ENCODE measurements at places on chromosomes 11 and 22.
A peak's percentile ranks its signal among the peaks of the same experiment; 100 is the strongest.

DNA sequence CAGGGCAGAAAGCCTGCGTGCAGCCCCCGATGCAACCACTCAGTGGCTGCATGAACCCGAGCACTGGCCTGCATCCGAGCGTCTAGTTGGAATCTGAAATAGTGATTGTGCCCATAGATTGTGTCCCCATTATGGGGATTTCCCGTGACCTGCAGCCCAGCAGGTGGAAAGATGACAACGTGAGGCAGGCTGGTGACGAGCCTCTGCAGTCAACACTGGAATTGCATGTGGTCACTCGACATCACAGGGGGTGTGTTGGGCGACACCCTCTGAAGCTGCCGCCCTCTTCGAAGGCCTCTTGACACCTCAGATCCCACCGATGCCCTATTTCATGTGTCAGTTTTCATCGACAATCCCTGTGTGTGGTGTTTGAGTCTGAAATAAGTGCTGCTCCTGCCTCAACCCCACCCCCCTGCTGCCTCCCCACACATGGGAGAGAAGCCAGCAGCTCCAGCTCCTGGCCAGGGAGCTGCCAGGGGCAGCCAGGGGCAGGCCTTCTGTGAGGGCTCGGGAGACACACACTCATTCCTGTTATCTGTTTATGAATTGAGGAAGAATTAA is 172.0 kb upstream of the B3GAT1 start:
- no peak for DNase-seq

DNA sequence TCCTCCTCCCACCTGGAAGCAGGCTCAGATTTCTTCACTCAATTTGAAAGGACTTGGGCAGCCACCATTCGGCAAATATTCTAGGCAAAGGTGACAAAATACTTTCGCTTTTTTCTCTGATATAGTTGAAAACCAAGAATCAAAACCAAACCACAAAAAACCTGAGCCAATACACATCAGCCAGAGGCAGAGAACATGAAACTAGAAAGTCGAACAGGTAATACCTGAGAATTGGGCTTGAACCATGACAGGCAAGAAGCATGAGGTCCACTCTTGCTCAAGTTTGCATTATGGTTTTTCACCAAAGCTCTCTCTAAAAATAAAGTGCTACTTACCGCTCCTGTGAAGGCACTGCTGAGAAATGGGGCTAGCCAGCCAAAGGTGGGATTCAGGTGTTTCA is 26.2 kb upstream of the LDLRAD3 start:
- no peak for DNase-seq

DNA sequence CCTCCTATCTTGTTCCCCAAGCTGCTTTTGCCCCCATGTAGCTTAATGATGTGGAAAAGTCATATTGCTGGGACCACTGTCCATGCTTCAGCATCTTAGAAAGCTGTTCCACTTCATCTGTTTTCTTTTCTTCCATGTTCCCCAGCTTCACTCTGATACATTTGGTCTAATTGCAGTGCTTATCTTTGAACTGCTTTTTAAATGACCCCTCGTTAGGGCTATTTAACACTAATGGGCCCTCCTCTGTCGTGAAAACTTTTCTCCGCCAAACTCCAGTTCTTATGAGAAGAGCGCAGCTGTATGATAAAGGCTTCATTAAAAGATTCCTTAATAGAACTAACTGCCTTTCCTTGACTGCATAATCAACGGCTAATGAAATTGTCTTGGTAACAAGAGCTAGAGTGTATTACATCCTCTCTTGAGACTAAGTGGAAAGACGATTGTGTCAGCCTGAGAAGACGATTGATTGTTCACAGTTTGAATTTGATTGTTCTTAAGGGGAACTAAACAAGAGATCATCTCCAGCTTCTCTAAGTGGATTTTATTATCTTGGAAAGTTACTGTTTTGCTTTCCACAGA is 165.0 kb upstream of the MTNR1B start:
- peak; percentile 10 for DNase-seq

DNA sequence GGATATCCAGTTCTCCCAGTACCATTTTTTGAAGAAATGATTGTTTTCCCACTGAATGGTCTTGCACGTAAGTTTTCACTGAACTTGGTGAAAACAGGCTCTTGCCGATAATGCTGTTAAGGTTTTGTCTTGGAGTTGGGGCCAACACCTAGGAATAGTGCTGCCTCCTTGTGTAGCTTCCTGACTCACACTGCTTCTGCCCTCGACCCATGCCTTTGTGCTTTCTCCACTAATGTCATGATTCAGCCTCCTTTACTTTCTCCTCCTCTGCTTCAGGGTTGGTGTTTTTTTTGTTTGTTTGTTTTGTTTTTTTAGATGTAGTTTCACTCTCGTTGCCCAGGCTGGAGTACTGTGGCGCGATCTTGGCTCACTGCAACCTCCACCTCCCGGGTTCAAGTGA is 30.2 kb downstream of the SLC5A1 start:
- no peak for DNase-seq

DNA sequence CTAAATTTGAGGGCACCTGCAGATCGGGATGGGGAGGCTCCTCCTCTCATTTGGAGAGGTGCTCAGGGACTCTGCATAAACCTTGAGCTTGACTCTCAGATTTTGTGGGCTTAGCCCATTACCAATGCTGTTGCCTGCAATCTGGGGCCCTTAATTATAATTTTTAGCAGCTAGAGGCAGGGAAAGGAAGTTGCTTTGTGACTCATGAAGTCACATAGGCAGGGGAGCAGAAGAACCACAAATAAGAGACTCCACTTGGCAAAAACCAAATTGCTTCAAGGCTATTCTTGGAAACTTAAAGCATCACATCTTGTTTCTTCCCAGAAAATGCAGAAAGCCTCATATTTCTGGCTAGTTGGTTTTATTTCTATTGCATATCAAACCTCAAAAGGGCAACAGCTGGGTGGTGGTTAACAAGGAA is 46.9 kb downstream of the MICAL2 start:
- no peak for DNase-seq

DNA sequence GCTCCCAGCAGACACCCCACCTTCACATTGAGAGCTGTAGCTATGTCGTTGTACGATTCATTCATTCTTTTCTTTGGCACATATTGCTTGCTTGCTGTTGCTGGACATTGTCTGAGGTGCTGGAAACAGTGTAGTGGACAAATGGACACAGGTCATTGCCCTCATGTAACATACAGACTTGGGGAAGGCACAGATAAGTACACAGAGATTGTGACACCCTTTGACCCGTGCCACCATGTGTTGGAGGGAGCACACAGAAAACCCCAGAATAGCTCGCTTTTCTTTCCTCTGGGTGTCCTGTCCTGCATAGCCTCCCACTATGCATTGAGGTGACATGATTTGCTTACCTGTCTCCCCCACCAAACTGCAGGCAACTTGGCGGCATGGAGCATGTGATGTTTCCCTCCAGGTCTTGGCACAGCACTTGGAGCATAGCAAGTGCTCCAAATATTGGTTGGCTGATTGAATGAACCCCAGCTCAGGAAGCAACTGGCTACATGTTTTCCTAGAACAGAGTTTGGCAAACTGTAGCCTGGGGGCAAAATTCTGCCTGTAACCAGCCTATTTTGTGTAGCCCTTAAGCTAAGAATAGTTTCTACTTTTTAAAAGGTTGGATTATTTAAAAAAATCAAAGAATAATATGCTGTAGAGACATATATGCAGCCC is 30.9 kb upstream of the NECTIN1 start:
- DNase-seq, result no peak

DNA sequence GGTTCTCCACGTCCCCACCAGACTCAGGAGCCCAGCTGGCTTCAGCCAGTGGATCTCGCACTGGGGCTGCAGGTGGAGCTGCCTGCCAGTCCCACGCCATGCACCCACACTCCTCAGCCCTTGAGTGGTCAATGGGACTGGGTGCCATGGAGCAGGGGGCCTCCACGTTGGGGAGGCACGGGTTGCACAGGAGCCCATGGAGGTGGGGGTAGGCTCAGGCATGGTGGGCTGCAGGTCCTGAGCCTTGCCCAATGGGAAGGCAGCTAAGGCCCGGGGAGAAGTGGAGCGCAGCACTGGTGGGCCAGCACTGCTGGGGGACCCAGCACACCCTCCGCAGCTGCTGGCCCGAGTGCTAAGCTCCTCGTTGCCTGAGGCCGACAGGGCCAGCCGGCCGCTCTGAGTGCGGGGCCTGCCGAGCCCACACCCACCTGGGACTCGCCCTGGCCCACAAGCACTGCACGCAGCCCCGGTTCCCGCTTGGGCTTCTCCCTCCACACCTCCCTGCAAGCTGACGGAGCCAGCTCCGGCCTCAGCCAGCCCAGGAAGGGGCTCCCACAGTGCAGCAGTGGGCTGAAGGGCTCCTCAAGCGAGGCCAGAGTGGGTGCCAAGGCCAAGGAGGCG is 258.5 kb upstream of the PDGFD start:
- no peak for DNase-seq

DNA sequence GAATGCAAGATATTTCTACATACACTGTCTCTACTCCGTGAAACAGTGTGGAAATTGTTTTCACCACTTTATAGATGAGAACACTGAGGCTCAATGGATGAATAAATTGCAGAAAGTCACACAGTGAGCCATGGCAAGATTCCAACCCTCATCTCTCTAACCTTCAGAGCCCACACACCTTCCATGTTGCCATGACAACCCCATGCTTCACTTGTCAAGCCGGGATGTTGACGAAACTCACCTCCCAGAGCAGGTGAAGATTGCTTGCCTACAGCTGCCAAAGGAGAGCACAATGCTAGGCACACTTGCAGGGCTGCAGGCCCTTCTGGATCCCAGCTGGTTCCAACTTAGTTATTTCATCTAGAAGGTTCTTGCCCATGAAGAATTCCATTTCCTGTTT is 71.4 kb upstream of the SEZ6L start:
- no peak for DNase-seq

- DNase-seq, result no peak
Observed at GRCh38 chr11:95147364-95147905, 57.8 kb downstream of the ENDOD1 start.

DNA sequence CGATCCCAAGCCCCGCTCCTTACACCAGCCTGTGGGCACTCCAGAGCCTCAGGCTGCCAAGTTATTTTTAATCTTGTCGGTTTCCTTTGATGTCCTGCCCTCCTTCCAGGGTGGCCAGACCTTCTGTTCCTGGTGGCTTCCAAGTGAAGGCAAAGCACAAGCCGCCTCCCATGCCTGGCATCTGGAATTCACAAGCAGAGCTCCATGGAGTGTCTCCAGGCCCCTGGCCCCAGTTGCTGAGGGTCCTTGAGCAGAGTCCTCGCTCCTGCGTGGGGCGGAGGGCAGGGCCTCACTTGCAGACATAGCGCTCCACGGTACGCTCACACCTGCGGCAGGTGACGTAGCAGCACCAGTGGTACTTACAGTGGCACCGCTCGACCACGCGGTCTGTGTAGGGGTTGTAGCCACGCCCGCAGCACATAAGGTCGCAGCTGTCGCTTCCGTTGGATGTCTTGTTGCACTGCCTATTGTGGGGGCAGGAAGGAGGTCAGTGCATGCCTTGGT is 19.5 kb downstream of the WNT11 start:
- DNase-seq, result no peak

DNA sequence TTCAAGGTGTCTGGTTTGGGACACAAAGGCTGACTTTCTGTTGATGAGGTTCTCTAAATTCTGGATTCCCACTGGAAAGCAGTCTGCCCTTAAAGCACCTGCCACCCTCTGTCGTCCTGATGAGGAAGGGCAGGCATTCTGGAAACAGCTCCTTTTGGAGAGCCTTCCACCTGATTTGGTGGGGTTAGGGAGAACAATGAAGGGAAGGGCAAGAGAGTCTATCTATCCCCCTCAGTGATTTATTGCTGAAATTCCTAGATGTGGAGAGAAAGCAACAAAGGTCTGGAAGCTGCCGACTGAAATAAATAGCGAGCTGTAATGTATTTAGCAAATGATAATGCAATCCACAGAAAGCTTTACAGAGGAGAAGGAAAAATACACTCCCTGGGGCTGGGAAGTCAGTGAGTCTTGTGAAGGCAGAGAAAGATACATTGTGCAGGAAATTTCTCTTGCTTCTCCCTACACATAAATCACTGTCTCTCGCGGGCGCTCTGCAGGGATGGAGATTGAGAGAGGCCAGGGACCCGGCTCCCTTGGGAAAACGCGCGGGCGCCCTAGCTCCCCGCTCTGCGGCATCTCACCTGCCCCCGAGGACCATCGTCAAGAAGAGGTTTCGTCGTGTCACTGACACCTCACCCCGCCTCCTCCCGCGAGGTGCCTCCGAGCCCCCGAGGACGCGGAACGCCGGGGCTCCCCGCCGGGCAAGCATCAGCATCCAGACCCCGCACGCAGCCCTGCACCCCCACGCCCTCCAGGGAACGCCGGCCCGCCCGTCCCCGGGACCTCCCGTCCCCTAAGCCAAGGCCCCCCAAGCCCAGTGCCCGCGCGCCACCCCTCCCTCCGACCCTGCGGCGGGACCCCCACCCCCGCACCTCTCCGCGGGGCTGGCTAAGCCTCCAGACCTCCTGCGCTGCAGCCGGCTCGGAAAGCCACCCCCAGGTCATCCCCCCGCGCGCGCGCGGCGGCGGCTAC is 673 bp downstream of the CDON start:
- peak; percentile 79 for DNase-seq

DNA sequence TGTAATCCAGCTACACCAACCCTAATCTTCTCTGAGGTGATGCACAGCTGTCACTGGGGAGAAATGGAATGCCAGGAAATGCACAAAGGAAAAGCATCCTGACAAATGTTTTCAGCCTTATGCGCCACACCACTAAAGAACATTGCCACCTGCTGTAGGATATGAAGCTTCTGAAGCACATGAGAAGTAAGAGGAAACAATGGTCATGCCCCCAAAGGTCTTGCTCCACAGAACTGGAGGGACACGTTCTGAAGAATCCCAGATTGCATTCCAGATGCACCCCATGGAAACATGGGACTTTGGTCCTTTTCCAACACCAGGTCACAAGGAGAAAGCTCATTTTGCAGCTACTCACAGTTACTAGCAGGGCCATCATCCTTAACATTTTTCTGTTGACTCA is 48.7 kb upstream of the ZBED5 start:
- no peak for DNase-seq

Measured in NCI-H1417 (cell line).